Suppressor macrophage treated with lipopolysaccharide for 4 hours (primary cell): ENCODE measurements at places on chromosomes 1 and 21.

DNA sequence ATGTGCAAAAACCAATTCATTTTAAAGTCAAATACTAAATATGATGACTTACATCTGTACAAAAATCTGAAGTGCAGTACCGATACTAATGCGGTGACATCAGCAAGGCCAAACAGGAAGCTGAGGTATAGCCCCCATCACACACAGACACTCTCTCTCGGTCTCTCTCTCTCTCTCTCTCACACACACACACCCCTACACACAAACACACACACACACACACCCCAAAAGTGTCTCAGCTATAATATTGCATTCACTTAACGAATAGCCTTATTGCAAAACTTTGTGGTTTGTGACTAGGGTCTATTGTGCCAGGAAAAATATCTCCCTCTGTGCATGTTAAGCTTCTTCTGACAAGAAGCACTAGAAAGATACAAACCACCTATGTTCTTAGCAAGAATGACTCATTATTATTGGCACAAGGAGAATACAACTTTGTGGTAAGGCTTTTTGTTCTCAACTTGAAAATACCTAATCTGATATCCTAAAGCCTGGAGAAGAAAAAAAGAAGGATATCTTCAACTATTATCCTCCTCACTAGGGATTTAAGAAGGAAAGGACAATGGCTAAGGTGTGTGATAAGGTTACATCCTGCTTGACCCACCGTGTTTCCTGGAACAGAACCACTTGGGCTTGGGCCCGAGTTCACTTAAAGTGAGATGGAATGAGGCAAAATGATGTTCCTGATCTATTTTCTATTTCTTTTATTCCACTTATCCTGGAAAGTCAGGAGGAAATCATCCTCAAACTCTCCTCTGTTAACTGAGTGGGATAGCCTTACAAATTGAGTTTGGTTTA lies 107.1 kb downstream of the NIBAN1 start:
- peak; percentile 29 for DNase-seq

DNA sequence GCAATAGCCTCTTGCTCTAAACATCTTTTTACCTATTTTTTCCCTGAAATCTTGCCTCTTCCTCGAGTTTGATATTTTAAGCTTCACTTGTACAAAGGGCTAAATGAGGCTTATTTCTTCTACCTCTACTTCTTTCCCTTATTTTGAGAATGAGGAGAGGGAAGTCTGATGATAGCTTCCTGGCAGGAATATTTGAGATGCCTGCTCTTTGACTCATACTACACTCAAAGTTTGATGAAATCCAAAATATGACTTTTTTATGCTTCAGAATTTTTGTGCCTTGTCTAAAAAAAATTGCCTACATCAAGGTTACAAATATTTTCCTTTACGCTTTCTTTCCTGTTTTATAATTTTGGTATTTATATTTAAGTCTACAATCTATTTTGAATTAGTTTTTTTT lies 624.4 kb upstream of the PLXNA2 start:
- no peak for DNase-seq

- DNase-seq, result no peak
Observed at GRCh38 chr1:242745079-242745478, 220.6 kb upstream of the PLD5 start.

- no peak for DNase-seq
Observed at GRCh38 chr1:236397173-236397759, 3.2 kb downstream of the EDARADD start.

- DNase-seq, result no peak
Observed at GRCh38 chr1:5910276-5910620, 82.0 kb downstream of the NPHP4 start.

GRCh38 chr1:58583496-58583895 lies 6.4 kb upstream of the TACSTD2 start:
- DNase-seq, result peak; percentile 41

DNA sequence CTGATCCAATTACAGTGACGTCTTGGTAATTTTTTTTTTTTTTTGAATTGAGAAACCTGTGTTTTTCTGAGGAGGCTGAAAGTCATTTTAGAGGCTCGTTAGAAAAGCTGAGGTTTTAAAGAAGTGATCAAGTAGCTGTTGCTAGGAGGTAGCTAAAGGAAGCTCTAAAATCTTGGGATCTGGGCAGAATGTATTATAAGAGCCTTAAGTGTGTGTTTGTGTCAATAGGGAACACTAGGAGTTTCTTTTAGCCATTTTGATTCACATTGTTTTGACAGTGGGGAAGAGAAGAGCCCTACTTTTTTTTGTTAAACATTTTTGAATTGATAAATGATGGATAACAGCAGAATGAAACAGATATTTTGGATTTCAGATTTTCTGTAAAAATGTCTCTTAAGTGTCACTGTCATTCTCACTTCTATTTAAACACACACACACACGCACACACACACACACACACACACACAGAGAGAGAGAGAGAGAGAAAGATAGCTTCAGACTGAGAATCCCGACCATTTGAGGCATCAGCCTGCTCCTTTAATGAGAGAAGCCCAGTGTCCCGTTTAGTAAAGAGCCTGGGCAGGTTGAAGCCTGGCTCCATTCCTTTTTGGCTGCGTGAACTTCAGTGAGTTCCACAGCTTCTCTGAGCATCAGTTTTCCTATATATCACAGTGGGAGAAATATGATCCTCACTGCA lies 79.1 kb upstream of the GPR88 start:
- DNase-seq, result no peak

GRCh38 chr1:19407494-19408096 lies 77.7 kb downstream of the CAPZB start:
- no peak for DNase-seq

DNA sequence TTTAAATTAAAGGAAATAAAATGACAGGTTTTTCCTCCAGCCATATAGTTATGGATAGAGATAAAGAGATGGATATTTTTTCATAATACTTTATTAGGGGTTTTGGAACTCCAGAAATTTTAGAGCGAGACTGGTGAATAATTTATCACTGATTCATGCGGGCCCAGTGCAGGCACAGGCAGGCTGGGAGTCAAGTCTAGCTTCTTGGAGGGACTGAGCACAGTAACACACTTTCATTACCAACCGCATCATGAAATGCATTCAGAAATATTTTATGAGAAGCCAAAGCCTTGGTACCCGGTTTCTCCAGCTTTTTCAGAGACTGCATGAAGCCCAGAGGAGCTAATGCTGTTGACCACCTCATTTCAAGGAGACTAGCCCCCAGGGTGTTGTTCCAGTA lies 215.6 kb downstream of the TNR start:
- no peak for DNase-seq

DNA sequence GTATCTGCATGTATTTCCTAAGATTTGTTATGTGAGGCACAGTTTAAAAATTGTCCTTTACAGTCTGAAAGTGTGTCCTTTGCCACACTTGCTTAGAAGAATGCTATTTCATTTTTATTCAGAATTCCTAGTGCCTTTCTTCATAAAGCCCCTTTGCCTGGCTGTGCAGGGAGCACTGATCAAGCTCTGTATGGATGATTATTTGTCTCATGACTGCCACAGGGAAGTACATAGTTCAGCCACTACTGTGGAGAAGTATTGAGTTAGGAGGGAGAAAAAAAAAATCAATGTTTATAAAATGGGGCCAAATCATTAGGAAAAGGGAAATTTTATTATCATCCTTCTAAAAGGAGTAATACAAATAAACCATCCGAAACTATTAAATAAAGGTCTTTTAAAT lies 51.4 kb downstream of the LHX4 start:
- DNase-seq, result peak; percentile 26

DNA sequence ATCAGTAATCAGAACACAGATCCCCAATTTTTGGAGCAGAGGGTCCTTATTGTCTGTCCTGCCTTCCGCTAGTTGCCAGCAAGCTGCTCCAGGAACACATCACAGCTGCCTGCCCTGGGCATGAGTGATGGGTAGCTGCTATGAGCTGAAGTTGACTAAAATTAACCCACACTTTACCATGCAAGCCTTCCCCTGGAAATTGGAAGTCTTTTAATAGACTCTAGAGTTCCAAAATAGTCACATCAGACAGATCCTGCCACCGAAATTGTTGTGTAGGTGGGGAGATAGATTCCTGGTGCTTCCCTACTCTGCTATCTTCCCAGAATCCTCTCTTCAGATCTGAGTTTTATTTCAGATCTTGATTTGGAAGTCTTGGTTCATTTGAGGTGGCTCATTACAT lies 63.1 kb upstream of the GCLM start:
- no peak for DNase-seq

DNA sequence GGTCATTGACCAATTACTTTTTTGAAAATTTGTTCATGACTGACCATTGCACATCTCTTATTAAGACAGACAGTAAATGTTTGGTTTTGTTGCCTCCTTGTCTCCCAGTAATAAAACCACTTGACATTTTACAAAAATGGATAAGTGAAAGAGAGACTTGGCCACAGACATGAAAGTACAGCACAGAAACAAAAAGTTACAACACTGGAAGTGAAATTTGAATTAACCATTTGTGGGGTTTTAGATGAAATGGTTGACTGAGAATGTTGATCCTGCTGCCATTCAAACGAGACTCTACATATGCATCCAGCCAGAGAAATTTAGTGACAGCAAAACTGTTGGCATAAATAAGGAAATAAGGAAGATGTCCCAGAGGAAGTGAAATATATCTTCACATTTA lies 79.3 kb upstream of the B3GALT2 start:
- no peak for DNase-seq

- DNase-seq, result no peak
Observed at GRCh38 chr1:114338191-114338890, 172.7 kb downstream of the TRIM33 start.

DNA sequence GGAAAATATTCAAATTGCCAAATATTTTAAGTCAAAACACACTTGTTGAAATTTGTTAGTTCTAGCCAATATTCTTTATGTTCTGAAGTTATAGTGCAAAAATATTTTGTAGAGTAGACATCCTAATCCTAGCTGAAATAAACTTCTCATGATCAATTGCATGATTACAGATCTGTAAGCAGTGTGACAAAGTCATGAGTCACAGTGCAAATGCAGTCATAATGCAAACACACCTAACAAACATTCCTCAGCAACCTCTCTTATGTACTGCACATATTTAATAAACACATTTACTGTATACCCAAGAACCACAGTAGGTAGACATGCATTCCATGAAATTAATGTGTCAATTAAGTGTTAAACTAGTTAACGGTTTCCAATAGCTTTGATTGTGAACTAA lies 1857.4 kb downstream of the NCAM2 start:
- no peak for DNase-seq

DNA sequence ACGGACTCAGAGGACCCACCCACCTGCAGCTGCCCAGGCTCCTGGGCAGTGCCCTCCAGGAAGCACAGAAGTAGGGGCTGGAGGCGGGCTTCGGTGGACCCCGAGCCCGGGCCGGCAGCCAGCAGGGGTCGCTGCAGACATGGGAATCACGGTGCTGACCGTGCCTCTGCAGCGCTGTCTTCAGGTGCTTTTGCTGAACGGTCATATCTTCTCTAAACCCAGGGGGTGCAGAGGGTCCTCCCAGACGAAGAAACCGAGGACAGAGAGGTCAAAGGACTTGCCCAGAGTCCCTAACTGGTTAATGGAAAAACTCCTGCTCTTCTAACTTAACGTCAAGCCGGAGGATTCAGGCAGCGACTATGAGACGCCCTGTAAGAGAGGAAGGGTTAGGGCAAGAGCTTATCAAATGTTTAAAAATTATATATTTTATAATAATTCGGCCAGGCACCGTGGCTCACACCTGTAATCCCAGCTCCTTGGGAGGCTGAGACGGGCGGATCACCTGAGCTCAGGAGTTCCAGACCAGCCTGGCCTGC lies 21.5 kb upstream of the LEFTY2 start:
- DNase-seq, result peak; percentile 47

DNA sequence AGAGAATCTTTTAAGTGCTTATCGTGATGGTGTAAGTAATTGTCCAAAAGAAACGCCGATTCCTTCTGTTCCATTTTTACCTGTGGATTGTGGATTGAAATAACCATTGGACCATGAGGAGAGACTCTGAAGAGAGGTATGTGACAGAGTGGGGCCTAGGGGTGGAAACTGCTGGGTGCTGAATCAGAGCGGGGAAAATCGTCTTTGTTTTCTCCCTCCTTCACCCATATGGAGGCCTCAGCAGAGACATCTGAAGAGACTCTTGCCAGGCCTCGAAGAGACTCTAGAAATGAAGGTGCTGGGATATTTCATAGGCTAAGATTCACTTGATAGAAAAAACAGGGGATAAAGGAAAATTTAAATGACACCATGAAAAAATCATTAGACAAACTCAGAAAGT lies 1327.0 kb downstream of the BRINP3 start:
- no peak for DNase-seq

DNA sequence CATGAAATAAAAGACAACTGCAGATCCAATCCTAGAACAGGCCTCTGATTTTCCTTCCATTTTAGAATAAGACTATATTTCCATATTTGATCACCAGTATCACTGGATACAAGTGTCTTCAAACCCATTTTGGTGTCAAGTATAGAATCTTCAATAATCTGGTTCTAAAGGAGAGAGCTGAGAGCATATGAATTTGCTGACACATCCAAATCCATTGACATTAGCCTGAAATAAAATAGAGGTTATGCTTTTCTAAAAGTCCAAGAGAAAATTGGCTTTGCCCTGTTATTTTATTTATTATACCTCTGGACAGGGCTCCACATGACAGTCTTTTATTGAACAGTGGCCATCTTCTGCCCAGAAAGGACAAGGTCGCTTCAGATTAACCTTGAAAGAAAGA lies 28.6 kb downstream of the ERO1B start:
- no peak for DNase-seq

DNA sequence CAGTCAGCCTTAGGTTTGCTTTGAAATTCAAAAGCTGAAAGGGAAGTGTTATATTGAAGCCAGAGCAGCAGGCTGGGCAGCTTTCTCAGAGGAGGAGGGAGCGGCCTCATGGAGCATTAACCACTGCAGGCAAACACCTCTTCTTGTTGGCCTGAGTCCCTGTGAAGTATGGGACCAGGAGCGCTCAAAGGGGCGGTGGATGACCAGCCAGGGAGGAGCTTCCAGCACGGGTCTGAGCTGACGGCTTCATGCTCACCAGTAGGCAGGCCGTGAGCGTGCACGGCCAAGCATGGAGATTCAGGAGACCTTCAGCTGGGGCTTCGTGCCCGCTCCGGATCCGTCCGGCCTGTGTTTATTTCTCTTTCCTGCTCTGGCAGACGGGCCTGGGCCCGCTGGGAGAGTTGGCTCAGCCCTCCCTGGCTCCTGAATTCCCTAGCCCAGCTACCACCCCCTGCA lies 245.2 kb downstream of the TRABD2B start:
- no peak for DNase-seq

DNA sequence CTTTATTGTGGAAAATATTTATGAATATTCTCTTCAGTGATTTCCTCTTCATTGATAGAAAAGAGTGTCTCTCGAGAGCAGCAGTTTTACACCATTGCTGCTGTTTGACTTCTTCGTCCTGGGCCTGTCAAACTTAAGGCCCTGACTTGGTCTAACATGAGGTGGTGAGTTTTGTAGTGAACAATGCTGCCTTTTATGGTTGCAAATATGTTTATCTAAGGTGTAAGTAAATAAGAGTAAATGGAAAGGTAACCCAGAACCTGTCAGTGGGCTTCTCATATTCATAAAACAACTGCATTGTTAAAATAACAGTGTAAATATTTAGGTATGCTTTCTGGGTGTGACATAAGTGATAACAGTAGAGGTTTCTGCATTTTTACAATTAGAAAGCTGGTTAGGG lies 62.8 kb upstream of the SCCPDH start:
- no peak for DNase-seq

- DNase-seq, result peak; percentile 65
Observed at GRCh38 chr1:59229138-59229537, 67.8 kb upstream of the FGGY start.

- DNase-seq, result no peak
Observed at GRCh38 chr1:7534061-7534825, 236.9 kb upstream of the VAMP3 start.

GRCh38 chr1:180343921-180344769 lies 114.1 kb downstream of the LHX4 start:
- DNase-seq, result peak; percentile 53
